ENCODE measurements at places on chromosomes 6 and 20.

GRCh38 chr20:40896814-40897700, 131.6 kb upstream of the TOP1 start:
- DNase-seq = peak; percentile 22

- no peak for DNase-seq
These were observed 292.0 kb upstream of the JARID2 start for GRCh38 chr6:14953836-14954235.

- DNase-seq = no peak
These were observed 41.5 kb downstream of the MYH7B start for GRCh38 chr20:34997131-34997561.

GRCh38 chr6:140043357-140043756, 668.9 kb upstream of the CITED2 start:
- peak; percentile 94 for DNase-seq

DNA sequence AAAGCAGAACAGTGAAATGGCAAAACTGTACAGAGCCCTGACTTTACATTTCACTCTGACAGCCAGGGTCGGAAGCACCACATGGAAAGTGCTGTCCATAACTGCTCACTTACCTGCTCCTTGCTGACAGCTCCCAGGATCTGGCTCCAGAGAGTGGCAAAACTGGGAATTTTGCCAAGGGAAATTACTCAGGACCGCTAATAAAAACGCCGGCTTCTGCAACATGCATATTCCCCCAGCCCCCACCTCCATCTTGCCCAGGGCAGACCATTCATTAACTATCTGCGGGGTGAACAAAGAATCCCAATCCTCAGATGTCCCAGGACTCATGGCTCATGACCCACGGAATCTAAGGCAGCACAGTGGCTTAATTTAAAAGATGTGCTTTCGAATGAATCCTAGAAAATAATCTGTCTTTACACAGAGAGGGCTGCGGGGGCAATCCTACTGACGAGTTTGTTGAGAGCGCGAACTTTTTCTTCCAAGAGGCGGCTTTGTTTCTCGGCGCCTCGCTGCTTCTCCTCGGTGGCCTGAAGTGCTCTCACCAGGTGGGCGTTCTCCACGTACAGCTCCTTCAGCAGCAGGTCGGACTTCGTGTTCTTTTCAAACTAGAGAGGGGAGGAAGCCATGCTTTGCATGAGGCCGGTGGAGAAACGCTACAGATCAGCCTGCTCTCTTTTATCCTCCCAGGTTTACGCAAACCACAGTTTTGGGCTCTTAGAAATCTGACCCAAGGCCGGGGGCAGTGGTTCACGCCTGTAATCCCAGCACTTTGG, 45.8 kb downstream of the GINS1 start:
- peak; percentile 24 for DNase-seq

- DNase-seq = no peak
These were observed 123.2 kb upstream of the NUP153 start for GRCh38 chr6:17829905-17830304.

DNA sequence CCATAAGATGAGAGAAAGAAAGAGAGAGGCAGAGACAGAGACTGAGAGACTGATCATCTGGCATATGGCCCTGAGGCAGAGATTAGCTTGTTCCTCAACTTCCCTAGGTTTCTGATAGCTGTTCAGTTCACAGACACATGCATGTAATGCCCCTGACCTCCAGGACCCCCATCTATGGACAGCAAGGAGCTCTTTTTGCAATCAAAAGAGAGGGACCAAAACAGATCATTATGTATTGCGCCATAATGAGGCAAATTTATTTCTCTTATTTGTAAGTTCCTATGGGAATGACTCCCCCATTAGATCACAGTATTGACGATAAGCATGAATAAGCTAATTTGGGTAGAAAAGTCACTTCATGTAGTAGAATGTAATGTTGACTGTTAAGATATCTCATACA, 25.6 kb downstream of the KCNQ5 start:
- no peak for DNase-seq

DNA sequence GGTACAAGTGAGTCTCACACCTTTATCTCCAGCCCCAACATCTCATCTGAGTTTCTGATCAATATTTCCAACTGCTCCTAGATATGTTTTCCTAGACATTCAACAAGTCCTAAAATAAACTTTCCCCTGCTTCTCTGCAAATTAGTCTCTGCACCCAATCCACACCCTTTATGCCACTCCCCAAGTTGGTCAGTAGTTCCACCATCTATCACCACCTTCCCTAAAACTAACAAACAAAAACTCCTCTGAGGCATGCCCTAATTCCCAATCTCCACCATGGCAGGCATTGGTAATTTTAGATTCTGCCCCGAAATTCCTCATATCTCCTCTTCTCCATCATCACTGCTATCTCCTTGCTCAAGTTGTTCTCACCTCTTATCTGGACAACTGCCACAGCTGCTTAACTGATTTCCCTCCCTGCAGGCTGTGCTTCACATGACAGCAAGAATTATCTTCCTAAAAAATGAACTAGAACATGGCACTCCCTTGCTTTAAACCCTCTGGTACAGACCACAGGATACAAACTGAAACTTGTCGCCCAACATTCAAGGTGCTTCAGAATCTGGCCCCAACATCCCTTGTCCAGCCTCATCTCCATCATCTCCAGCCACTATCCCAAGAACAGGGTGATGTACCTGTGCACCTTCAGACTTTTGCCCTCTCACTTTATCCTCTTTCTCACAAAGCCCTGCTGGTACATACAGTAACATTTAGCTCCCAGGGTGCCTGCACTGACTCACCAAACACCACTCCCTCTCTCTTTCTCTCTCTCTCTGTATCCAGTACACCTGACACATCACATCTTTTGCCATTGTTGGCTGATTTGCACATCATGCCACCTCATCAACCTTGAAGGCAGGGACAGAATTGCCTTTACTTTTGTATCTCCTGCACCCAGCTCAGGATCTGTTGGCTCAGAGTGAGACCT, 55.5 kb downstream of the ZHX3 start:
- no peak for DNase-seq

GRCh38 chr6:164505425-164505824, 804.0 kb downstream of the C6orf118 start:
- DNase-seq = no peak

DNA sequence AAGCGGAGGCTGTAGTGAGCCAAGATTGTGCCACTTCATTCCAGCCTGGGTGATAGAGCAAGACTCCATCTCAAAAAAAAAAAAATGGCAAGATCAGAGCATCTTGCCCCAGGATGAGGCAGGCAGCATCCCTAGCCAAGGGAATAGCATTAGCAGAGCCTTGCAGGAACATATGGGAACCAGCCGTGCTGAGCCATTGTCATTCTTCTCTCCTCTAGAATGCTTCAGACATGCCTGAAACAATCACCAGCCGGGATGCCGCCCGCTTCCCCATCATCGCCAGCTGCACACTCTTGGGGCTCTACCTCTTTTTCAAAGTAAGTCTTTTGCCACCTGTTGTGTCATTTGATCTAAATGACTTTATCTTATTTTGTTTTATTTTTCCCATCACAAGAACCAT, 13.0 kb downstream of the HM13 start:
- no peak for DNase-seq

DNA sequence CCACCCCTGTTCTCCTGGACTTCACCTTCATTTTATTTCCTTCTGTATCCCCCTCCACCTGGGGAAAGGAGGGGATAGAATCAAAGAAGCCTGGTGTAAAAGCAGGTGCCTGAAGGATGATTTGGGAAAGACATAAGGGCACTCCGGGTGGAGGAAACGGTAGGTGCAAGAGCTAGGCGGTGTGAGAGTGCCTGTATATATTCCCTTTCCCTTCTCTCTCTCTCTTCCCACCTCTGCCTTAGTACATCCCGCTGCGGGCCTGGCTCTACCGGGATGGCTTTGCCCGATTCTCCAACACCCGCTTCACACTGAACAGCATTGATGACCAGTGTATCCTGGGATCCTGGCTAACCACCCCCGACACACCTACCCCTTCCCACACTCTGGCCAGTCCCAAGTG, 26.2 kb downstream of the PDRG1 start:
- no peak for DNase-seq

GRCh38 chr20:45011108-45011526, 44.8 kb downstream of the STK4 start:
- DNase-seq = peak; percentile 80

GRCh38 chr6:101351173-101351572, 42.3 kb upstream of the GRIK2 start:
- no peak for DNase-seq

GRCh38 chr20:56518721-56519398, 5.7 kb upstream of the FAM209A start:
- no peak for DNase-seq

DNA sequence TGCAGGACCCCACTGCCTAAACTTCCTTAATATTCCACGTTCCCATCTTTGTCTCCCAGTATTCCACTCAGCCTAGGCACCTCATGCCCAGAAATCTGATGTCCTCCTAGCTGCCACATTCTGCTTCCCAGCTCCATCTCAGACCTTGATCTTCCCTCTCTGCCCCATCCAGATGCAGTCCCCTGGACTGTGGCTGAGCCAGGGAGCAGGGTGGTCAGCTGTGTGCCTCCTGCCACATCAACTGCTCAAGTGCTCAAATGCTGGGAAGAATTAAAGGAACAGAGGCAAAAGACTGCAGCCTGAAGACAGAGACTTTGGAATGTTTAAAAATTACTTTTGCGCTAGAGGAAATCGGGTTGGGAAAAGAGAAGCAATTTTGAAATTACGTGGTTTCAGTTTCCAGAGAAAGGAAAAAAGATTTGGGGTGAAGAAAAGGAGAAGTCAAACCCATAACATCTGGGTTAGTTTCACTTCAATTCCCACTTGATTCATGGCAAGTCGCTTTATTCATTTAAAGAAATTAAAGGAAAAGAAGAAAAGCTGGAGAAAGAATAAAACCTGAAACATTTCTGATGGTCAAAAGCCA, 704.8 kb downstream of the PTPRT start:
- no peak for DNase-seq

DNA sequence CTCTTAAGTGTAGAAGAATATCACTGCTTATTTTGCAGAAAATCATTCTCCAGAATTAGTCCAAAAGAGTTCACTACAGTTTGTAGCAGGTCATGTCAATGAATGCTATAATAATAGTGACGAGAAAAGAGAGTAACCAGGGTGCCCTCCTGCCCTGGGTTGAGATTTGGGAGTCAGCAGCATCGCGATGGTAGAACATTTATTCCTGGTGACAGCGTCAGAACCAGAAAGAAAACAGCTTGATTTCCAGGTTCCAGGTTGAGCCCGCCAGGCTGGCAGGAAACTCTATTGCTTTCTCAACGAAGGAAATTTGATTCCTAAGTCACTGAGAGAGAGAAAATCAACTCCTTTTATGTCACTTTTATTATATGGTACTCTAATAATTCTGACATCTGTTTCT, 550.3 kb downstream of the QKI start:
- DNase-seq = no peak

- DNase-seq = peak; percentile 36
These were observed 77.7 kb downstream of the OLIG3 start for GRCh38 chr6:137416376-137417109.

- no peak for DNase-seq
These were observed 158.5 kb downstream of the CD83 start for GRCh38 chr6:14276071-14276470.

- no peak for DNase-seq
These were observed 46.8 kb downstream of the KIAA0319 start for GRCh38 chr6:24599179-24599578.

DNA sequence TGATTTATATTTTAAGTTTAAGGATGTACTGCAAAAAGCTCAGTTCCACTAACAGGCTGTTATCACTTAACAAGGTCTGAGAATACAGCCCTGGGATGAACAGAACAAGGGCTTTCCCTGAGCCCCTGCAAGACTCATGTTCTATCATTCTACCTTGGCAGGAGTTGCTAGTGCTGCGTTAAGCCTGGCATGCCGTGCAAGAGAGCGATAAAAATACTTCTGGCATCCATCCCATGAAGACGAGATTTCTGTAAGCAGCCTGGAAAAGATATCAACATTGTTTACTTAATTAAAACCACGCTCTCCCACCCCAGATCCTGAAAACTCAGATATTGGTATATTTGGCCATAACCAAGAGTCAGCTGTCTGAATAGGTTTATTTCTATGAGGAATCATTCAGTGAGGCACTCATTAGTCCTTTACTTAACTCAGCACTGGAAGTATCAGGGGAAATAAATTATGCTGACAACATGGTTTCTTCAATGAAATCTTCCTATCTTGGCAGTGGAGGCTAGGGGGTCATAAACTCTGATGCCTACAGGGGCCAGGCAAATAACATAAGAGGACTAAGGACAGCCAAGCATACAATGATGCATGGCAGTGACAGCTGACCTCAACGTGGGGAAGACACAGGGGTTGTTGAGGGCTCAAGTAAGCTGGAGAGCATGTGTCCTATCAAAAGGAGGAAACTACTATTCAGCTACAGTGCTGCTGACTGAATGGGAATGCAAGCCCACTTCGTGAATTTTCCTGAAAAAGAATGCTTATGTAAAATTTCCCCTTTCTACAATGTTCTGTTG, 37.6 kb upstream of the LYRM2 start:
- no peak for DNase-seq

Measured in astrocyte of the spinal cord (primary cell).